ENCODE measurements at places on chromosomes 2 and 18.

DNA sequence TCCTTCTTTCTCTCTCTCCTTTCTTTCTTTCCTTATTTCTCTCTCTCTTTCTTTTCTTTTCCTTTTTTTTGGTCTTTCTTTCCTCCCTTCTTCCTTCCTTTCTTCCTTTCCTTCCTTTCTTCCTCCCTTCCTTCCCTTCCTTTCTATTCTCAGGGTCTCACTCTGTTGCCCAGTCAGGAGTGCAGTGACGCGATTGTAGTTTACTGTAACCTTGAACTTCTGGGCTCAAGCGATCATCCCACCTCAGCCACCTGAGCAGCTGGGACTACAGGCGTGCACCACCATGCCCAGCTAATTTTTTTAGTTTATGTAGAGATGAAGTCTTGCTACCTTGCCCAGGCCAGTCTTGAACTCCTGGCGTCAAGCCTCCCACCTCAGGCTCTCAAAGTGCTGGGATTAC is 83.8 kb upstream of the PPM1B start:
- no peak for DNase-seq

GRCh38 chr2:30758191-30758651 is 49.0 kb downstream of the CAPN13 start:
- DNase-seq, result no peak

- DNase-seq, result no peak
Observed at GRCh38 chr2:148604927-148605326, 39.6 kb upstream of the EPC2 start.

DNA sequence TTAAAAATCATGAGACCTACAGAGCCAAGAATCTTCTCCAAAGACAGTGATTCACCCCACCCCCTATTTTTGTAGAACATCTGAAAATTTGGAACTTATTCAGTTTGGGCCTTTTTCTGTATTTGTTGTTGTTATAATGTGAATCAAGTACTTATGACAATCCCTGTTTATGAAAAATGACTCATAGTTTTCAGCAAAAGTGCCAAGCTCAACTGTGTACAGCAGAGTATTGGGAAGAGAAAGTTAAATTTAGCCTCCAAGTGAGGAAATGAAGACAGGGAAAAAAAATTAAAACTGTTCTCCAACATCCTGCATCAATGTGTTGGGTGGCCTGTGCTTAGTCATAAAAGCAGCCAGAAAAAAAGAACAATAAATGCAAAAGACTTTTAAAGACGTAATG is 46.2 kb downstream of the LRATD1 start:
- no peak for DNase-seq

DNA sequence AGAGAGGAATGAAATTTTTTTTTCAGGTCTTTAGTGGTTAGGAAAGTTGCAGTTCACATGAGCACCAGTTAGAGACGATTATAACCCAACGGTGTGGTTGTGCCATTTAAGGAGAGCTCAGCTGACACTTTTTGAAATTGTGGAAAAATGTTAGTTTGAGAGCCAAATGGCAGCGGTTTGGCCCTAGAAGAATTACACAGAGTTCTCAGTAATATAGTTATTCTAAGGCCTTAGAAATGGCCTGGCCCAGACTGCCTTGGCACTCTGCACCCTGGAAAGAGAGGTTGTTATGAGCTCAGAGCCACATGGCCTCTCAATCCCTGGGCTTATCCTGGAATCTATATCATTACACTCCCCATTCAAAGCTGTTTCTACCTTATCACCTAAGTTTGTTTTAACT is 117.4 kb downstream of the RHBDD1 start:
- no peak for DNase-seq

DNA sequence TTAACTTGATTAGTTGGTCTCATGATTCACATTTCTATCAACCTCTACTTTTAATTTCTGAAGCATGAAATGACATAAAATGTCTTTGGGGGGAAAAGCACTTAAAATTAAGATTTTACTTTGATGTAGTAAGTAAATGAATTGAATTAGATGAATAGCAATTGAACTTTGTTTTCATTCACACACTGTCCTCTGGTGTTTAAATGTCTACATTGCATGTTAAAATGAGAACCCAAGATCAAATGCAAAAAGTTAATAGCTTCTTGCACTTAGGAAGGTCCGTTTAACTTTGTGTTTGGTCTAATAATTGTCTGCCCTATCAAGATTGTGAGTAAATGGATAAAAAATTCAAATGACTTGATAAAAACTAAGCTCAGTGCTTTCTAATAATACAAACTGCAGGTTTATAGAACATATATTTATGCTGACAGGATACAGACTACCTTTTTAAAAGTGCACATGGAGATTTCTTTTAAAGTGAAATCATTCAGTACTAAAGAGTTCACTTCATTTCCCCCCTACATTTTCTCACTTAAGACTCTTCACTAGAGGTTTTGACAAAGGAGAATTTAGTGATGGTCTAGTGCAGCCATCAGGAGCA is 156.2 kb upstream of the NABP1 start:
- DNase-seq, result no peak

GRCh38 chr2:79612999-79613398 is 100.1 kb downstream of the CTNNA2 start:
- no peak for DNase-seq

- DNase-seq, result no peak
Observed at GRCh38 chr2:185145316-185146121, 547.2 kb downstream of the ZNF804A start.

DNA sequence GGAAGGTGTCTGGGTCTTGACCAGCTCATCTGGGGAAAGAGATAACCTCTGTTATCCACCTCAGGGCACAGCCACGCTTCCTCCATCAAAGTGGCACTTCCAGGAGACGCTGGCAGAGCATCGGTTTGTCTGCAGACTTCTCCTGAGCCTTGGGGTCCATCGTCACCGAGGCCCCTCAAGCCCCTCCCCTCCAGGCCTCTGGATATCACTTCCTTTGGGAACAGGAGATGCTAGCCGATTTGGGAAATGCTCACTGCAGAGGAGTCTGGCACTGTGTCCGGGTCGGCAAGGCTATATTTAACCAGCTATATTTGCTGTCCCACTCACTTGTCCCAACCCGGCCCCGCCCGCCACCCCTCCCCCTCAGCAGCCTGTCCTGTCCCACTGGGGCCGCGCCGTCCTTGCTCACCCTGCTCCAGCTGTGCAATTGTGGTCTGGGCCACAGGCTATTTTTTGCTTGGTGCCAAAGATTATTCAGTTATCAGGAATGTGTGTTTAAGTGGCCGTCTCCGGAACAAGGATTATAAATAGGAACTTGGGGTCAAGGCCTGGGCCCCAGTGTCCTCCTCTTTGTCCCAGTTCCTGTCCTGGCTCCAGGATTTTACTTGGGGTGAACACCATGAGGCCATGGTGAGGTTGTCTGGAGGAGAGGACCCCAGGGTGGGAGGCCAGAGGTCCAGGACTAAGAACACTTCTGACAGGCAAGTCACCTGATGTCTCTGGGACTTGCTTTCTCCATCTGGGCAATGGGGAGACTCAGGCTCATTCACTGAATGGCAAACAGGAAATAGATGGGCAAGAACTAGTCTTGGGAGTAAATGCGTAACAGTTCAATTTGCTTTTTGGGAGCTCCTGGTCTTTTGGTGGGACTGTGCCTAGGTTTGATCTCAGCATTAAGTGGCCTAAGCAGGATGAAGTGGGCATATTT is 263.6 kb downstream of the DYSF start:
- DNase-seq, result peak; percentile 10

GRCh38 chr2:71830497-71831192 is 317.0 kb downstream of the CYP26B1 start:
- DNase-seq, result no peak

DNA sequence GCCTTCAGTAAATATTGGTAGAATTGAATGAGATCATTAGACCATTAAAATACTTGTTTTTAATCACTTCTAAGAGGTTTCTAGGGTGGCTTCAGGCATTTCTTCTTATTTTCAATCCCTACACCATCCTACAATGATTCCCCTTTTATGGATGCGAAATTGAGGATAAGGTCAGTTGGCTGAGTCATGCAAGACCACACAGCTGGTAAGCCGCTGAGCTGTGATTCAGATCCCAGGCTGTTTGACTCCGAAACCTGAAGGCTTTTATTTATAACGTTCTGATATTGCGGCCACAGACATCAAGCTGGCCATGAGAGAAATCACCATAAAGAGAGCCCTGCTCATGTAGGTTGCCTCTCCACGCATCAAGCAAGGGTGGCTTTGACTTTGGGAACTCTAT is 133.4 kb downstream of the VAPA start:
- no peak for DNase-seq

GRCh38 chr2:26672112-26672817 is 20.3 kb upstream of the KCNK3 start:
- no peak for DNase-seq

DNA sequence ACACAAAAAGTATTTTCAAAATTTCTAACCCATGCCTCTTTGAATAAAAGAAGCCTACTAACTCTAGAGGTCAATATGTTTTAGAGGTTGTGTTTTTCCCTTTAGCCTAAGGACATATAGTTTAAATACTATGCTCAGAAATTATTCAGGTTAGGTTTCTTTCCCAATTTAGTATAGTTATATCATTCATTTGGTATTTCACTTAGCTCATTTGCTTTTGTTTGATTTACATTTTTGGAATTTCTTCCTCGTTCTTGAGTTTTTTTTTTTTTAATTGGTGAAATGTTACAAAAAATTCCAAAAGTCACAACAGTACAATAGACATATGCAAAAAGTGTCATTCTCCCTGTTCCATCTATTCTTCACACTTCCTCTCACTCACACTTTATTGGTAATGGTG is 371.3 kb upstream of the TNP1 start:
- no peak for DNase-seq

DNA sequence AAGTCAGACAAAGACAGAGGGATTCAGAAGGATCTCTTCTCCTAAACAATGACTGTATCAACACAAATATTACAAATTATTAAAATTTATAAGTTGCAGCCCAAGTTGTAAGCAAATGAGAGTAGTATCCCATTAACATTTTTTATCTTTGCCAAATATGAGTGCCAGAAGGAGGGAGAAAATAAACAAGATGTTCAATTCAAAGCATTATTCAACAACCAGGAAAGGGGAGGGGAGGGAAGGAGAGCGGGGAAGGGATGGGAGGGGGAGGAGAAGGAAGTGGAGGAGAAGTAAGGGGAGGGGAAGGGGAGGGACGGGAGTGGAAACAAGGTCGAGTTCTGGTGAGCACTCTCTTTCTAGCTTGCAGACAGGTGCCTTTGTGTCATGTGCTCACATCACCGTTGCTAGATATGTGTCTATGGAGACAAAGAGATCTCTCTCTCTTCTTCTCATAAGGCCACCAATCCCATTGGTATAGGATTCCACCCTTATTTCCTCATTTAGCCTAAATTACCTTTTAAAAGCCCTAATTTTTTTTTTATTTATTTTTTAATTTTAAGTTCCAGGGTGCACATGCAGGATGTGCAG is 679.6 kb upstream of the CHAC2 start:
- DNase-seq, result no peak

DNA sequence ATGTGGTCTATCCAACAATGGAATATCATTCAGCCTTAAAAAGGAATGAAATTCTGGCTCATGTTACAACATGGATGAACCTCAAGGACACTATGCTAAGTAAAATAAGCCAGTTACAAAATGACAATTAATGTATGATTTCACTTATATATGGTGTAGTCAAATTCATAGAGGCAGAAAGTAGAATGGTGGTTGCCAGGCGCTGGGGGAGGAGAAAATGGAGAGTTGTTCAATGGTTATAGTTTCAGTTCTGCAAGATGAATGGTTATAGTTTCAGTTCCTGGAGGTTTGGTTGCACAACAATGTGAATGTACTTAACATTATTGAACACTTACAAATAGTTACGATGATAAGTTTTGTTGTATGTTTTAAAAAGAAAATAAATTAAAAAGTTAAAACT is 79.2 kb upstream of the IL1R2 start:
- DNase-seq, result no peak

GRCh38 chr2:226703514-226703913 is 96.1 kb downstream of the IRS1 start:
- no peak for DNase-seq

DNA sequence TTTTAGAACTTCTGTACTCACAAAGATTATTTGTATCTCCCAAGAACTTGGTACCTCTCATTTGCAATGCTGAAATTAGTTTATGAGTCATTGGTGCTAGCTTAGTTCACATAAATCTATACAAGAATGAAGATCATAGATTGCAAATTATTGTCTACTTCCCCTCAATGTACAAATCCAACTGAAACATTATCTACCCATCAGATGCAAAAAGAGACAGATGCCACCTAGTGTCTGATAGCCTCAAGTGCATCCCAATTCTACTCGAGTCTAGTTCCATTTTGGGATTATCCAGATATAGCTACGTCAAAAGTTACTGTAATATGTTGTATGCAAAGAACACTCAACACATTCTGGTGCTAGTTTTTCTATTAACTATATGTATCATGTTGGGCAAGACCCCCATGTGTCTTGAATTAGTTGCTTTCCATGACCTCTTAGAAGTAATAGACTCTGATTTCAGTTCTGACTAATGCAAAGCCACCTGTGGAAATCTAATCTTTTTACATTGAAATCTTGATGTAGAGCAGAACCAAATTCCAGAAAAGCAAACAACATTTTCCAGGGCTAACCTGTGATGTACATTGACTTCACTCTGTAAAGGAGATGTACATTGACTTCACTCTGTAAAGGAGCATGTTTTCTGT is 210.0 kb downstream of the RBM43 start:
- peak; percentile 3 for DNase-seq

- no peak for DNase-seq
Observed at GRCh38 chr18:13610555-13611141, 115.7 kb downstream of the FAM210A start.

DNA sequence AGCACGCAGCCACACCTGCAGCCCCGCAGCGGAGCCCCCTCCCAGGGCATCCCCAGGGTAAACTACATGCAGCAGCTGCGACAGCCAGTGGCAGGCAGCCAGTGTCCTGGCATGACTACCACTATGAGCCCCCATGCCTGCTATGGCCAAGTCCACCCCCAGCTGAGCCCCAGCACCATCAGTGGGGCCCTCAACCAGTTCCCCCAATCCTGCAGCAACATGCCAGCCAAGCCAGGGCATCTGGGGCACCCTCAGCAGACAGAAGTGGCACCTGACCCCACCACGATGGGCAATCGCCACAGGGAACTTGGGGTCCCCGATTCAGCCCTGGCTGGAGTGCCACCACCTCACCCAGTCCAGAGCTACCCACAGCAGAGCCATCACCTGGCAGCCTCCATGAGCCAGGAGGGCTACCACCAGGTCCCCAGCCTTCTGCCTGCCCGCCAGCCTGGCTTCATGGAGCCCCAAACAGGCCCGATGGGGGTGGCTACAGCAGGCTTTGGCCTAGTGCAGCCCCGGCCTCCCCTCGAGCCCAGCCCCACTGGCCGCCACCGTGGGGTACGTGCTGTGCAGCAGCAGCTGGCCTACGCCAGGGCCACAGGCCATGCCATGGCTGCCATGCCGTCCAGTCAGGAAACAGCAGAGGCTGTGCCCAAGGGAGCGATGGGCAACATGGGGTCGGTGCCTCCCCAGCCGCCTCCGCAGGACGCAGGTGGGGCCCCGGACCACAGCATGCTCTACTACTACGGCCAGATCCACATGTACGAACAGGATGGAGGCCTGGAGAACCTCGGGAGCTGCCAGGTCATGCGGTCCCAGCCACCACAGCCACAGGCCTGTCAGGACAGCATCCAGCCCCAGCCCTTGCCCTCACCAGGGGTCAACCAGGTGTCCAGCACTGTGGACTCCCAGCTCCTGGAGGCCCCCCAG is 254.1 kb downstream of the GLI2 start:
- no peak for DNase-seq
